IgD-negative memory B cell (primary cell): ENCODE measurements at places on chromosomes 1 and 21. TPM values are rescaled to one million over a fixed set of nuclear protein-coding genes. Genes with fewer than 3 reads are reported as not detected.

Gene ANKRD35
- polyA plus RNA-seq = not detected

Gene SPTA1
- not detected for polyA plus RNA-seq

Gene LCK
- polyA plus RNA-seq = 80.5 TPM

Gene CLEC20A
- polyA plus RNA-seq = 1.8 TPM

Gene GJC2
- polyA plus RNA-seq = not detected

Gene LMOD1
- not detected for polyA plus RNA-seq

Gene HPDL
- polyA plus RNA-seq = 1.3 TPM

Gene NUP210L
- not detected for polyA plus RNA-seq

Gene SGIP1
- 0.71 TPM for polyA plus RNA-seq

Gene TP73
- polyA plus RNA-seq = 0.88 TPM

Gene JAM2
- 0.15 TPM for polyA plus RNA-seq

Gene DIRAS3
- not detected for polyA plus RNA-seq

Gene VAV3
- polyA plus RNA-seq = 7.9 TPM

Gene LCE1B
- not detected for polyA plus RNA-seq

Gene FLAD1
- 57.6 TPM for polyA plus RNA-seq

Gene ARMH1
- 5.6 TPM for polyA plus RNA-seq

Gene SERTAD4
- not detected for polyA plus RNA-seq

Gene RPTN
- polyA plus RNA-seq = not detected

Gene PROX1
- 0.89 TPM for polyA plus RNA-seq

Gene CD244
- polyA plus RNA-seq = 1.6 TPM

Gene PKN2
- 9.2 TPM for polyA plus RNA-seq

Gene KRTAP19-8
- polyA plus RNA-seq = not detected

Gene IFNLR1
- polyA plus RNA-seq = 11.5 TPM

Gene OR2T11
- polyA plus RNA-seq = not detected

Gene AADACL4
- polyA plus RNA-seq = not detected

Gene HSPA6
- 0.80 TPM for polyA plus RNA-seq

Gene MTARC2
- 11.4 TPM for polyA plus RNA-seq

Gene IGSF8
- 35.4 TPM for polyA plus RNA-seq

Gene RIPK4
- polyA plus RNA-seq = not detected

Gene AADACL3
- not detected for polyA plus RNA-seq

Gene ITLN2
- polyA plus RNA-seq = not detected

Gene VWA1
- polyA plus RNA-seq = not detected

Gene TMEM200B
- 0.33 TPM for polyA plus RNA-seq

Gene NID1
- not detected for polyA plus RNA-seq

Gene ABCD3
- polyA plus RNA-seq = 9.0 TPM

Gene PRKCZ
- polyA plus RNA-seq = 12.0 TPM

Gene MFAP2
- 0.43 TPM for polyA plus RNA-seq

Gene RCSD1
- polyA plus RNA-seq = 249 TPM

Gene IL20
- not detected for polyA plus RNA-seq

Gene RBM15
- 16.9 TPM for polyA plus RNA-seq

Gene LENEP
- not detected for polyA plus RNA-seq

Gene UBIAD1
- 47.1 TPM for polyA plus RNA-seq

Gene MAD2L2
- polyA plus RNA-seq = 49.1 TPM
